Aorta (tissue), 5 donors: ENCODE measurements at places on chromosomes 3 and 15. TPM values are rescaled to one million over a fixed set of nuclear protein-coding genes. Genes with fewer than 3 reads are reported as not detected.

Gene PAQR9
- total RNA-seq = not detected

Gene AP3B2
- 0.42 TPM for total RNA-seq

Gene C2CD4A
- 0.36 TPM for total RNA-seq

DNA sequence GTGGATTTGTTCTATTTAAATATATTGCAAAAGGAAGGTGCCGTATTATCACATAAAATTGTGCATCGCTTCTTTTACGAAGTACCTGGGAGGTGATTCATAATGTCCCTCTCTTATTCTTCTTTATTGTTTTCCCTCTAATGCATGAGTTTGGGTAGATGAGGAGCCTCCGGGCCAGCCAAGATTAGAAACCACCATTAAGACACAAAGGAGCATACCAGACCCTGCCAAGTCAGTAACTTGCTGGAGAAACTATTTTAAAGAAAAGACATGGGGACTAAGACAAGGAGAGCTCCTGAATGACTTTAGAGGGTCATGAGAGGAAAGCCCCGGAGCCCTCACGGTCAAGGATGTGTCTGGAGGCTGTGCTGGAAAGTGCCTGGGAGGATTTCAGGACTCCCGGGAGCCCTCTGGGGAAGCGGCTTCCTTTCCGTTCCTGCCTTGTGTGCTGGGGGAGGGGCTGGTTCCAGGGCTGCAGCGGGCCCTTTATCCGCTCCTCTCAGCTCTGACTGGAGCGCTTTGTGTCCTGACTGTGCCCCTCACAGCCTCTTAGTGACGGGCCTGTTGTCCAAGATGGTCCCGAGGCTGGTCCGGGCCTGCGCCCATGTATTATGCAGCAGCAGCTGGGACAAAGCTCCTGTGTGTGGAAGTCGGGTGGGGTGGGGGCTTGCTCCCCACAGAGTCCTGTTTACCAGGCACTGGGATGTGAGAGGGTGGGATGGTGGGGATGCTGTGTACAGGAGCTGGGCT is 35.7 kb downstream of the CORO2B start:
- no peaks in the 10 kb centered on the region for H3K36me3 ChIP-seq
- no peak overlapping the region for H3K4me3 ChIP-seq
- DNase-seq = no peak
- H3K4me1 ChIP-seq = no peaks in the 10 kb centered on the region
- H3K27ac ChIP-seq = no peak overlapping the region

GRCh38 chr3:164658125-164658524 is 420.2 kb downstream of the SI start:
- no peaks in the 10 kb centered on the region for H3K4me1 ChIP-seq
- DNase-seq = no peak
- H3K27ac ChIP-seq = no peak overlapping the region
- no peaks in the 10 kb centered on the region for H3K36me3 ChIP-seq
- no peaks in the 10 kb centered on the region for H3K27me3 ChIP-seq

- no peak overlapping the region for H3K4me3 ChIP-seq
- H3K4me1 ChIP-seq = no peaks in the 10 kb centered on the region
- DNase-seq = no peak
Observed at GRCh38 chr3:155188031-155188430, 105.5 kb downstream of the STRIT1 start.

DNA sequence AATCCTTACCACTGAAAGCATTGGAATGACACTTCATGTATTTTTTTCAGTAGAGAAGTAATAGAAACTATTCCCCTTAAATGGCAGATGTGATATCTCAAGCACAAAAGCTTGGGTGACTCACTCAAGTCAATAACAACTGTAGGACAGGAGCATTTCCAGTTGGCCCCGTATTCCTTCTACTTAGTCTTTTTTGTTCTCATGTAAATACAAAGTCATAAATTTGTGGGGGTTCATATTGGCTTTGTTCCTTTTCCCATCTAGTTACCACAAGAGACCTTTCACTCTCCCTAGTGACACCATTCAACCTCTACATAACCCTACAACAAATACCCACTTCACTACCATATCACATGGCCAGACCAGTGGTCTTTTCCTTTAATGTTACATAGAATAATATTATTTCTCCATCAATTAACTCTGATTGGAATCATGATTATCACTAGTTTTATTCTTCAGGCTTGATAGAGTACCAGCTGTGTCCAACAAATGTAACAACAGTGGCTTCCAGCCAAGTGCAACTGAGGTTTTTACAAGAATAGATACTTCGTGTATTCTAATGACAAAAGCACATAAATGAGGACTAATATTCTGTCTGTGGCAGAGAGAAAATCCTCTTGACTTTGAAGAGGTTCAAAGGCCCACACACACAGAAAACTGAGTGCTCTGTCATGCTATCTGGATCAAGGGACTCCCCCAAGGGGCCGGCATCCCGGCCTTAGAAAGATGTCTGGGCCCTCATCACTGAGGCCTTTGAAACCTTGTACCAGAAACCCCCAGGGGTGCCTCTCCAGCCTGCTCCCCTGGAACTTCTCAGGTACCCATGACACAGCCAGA is 94.0 kb upstream of the THBS1 start:
- H3K4me3 ChIP-seq = no peak overlapping the region
- H3K36me3 ChIP-seq = no peaks in the 10 kb centered on the region
- peaks cover 3% of the 10 kb centered on the region for H3K4me1 ChIP-seq
- no peaks in the 10 kb centered on the region for H3K27me3 ChIP-seq
- no peak overlapping the region for H3K27ac ChIP-seq

DNA sequence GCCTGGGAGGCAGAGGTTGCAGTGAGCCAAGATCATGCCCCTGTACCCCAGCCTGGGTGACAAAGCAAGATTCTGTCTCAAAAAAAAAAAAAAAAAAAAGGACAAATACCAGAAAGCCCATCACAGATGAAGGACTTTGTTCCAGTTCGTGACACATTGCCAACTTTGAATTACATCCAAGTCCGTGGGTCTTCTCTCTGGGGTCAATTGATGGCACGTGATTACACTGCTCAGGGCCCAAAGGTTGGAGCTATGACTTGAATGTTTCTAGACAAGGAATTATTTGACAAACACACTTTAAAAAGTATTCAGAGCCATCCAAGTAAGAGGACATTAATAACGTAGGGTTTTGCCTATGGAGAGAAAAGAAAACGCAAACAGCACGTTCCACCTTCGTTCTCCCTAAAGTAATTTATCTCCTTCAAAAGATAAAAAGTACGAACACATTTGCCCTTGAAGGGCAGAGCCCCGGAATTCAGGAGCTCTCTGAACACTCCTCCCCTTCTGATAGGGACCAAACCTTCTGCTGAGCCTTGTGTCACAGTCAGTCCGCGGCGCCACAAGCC is 31.3 kb upstream of the ST3GAL6 start:
- no peak for DNase-seq
- H3K4me1 ChIP-seq = no peaks in the 10 kb centered on the region
- H3K27me3 ChIP-seq = no peaks in the 10 kb centered on the region
- peak overlapping the region; percentile 69 for H3K4me3 ChIP-seq
- H3K36me3 ChIP-seq = no peaks in the 10 kb centered on the region

DNA sequence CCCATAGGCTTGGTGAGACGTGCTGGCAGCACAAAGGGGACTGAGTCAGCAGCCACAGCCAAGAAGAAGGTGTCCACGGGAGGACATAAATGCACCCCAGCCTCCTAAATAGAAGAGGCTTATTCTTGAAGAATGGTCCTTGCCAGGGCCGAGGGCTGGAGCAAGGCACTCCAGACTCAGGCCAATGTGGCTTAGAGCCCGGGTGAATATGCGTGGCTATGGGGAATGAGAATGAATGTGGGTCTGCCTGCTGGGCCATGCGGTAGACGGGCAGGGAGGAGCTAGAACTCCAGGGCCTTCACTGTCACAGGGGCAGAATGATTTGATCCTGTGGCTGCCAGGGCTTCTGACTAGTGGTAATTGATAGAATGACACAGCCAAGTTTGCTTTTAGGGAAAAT is 34.0 kb downstream of the DHX30 start:
- no peak overlapping the region for H3K27ac ChIP-seq
- no peaks in the 10 kb centered on the region for H3K4me1 ChIP-seq
- no peak overlapping the region for H3K4me3 ChIP-seq
- no peaks in the 10 kb centered on the region for H3K36me3 ChIP-seq
- no peaks in the 10 kb centered on the region for H3K27me3 ChIP-seq

DNA sequence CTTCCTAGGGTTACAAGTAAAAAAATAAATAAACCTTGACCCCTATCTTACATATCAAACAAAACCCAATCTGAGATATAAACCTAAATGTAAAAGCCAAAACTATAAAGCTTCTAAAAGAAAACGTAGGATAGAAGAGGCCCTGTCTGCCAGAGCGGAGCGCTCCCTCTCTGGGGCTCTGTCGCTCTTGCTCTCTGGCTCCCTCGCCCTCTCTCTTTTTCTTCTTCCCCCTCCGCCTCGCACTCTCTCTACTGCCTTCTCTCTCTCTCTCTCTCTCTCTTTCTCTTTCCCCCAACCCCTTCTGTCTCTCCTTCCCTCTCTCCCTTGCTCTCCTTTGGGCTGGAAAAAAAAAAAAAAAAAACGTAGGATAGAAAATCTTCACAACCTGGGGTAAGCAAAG is 21.6 kb downstream of the RYK start:
- DNase-seq = no peak
- no peaks in the 10 kb centered on the region for H3K27me3 ChIP-seq
- peaks cover 8% of the 10 kb centered on the region for H3K4me1 ChIP-seq
- H3K36me3 ChIP-seq = no peaks in the 10 kb centered on the region
- H3K27ac ChIP-seq = no peak overlapping the region

DNA sequence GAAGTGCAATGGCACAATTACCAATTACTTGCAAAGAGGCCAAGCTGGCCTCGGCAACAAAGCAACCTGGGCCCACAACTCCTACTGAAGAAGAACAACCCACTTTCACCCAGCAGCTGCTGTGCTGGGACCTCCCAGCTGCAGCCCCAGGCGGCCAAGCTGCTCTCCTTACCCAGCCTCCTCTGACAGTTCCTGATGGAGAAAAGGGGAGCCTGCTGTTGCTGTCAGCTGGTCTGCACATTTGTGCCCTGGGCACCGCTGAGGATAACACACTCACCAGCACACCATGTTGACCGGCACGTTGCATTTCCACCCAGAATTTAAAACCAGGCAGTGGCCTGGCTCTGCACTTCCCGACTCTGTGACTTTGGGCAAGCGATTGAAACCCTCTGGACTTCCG is 33.6 kb downstream of the SSUH2 start:
- no peak for DNase-seq
- no peaks in the 10 kb centered on the region for H3K4me1 ChIP-seq
- no peaks in the 10 kb centered on the region for H3K27me3 ChIP-seq
- no peak overlapping the region for H3K27ac ChIP-seq

DNA sequence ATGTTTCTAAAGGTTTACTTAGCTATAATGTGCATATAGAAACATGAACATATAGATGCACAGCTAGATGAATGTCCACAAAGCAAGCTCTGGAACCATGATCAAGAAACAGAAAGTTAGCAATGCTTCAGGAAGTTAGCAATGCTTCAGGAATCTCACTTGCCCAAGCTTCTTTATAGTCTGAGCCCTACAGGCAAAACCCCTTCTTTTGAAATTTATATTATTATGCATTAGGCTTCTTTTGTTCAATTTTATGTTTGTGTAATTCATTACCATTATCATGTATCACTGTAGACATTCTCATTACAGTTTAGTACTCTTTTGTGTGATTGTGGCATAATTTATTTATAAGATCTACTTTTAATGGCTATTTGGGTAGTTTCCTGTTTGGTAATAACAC is 286.4 kb upstream of the BCHE start:
- H3K4me1 ChIP-seq = no peaks in the 10 kb centered on the region
- H3K27ac ChIP-seq = no peak overlapping the region
- no peak for DNase-seq
- no peaks in the 10 kb centered on the region for H3K27me3 ChIP-seq

DNA sequence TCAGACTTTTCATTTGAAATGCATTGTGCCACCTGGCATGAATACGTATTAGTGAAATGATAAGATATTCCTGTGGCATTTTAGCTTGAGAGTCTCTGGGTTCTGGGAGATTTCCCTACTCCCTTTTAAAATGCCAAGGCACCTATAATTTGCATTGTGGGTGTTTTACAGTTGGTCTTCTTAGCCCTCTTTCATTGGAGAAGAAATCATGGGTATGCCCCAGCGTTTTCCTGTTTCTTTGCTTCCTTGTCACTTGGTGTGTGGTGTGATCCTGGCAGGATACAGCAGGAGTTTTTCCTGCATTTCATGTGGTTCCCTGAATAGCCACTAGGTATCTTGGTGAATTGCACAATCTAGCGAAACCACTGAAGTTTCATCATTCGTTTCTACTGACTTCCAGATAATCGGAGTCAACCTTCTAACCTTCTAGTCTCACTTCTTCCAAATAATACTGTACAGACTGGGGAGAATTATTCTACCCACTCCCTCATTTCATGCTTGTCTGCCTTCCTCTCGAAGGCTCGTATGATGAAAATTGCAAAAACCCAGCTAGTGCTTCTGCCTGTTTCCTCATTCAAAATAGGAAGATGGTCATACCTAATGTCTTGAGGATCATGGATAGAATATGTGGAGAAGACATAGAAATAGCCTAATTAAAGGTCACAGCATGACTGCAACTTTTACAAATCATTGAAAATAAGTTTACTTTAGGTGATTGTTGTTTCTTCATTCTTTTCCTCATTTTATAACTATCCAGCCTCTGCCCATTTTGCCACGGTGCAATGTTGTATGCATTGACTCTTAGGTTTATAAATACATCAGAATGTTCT is 2.6 kb downstream of the BHLHE40 start:
- H3K36me3 ChIP-seq = no peaks in the 10 kb centered on the region
- peak overlapping the region; percentile 87 for H3K27ac ChIP-seq
- H3K27me3 ChIP-seq = no peaks in the 10 kb centered on the region
- no peak for DNase-seq
- no peaks in the 10 kb centered on the region for H3K4me1 ChIP-seq

GRCh38 chr3:51389423-51390183 is 1.5 kb upstream of the RBM15B start:
- H3K36me3 ChIP-seq = peaks cover 4% of the 10 kb centered on the region
- no peaks in the 10 kb centered on the region for H3K27me3 ChIP-seq
- H3K27ac ChIP-seq = no peak overlapping the region
- H3K4me1 ChIP-seq = no peaks in the 10 kb centered on the region
- H3K4me3 ChIP-seq = no peak overlapping the region

DNA sequence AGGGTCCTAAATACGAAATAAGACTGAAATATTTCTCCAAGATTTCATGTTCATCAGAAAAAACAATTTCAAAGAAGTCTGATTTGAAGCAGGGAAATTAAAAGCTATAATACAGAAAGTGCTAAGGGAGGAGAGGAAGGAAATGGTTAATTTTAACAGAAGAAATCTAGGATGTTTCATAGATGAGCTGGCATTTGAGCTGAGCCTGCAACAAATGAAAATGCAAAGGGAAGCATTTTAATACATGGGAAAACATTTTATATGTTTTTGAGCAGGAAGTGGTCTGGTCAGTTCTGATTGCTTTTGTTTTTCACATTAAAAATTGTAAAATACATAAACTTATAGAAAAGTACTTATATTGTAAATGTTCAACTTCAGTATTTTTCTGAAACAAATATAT is 17.2 kb upstream of the RAP2B start:
- no peaks in the 10 kb centered on the region for H3K4me1 ChIP-seq
- H3K27ac ChIP-seq = no peak overlapping the region
- H3K4me3 ChIP-seq = no peak overlapping the region
- no peaks in the 10 kb centered on the region for H3K36me3 ChIP-seq
- H3K27me3 ChIP-seq = no peaks in the 10 kb centered on the region
- DNase-seq = no peak

DNA sequence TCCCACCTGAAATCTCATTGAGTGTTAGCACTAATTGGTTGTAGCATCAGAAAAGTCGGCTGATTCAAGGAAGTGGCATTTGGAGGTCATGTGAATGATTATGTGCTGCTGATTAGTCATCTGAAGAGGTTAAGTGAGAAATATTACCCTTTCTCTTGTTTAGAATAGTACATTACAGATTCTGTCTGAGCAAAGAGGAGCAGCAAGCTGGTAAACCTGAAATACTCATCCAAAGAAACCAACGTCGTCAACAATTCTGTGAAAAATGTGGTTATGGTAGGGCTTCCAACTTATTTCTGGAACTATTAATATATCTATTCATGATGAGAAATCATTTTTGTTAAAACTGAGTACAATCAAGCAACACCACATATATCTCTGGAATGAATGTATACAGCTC is 1024.9 kb downstream of the TUSC7 start:
- H3K4me1 ChIP-seq = no peaks in the 10 kb centered on the region
- no peak overlapping the region for H3K4me3 ChIP-seq
- DNase-seq = no peak
